Astrocyte of the hippocampus (primary cell): ENCODE measurements at places on chromosomes 4 and X.

DNA sequence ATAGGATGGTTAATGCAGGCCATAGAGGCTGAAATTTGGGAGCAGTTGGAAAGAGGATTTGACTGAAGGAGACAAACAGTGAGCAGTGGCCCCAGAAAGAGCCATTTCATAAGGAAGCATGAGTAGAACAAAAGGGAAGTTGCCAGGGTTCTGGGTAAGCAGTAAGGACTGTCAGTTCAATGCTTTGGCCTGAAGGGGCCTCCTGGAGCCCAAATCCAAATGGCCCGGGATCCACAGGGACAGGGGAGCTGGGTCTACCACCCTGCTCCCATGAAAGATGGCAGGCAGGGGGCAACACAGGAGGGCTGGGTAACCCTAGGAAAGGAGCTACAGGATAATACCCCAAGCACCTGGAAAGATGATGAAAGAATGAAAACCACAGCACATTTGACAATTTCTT lies 4.1 kb upstream of the INTS6L start:
- DNase-seq: no peak

- no peak for DNase-seq
Observed at GRCh38 chr4:7629501-7630254, 194.9 kb upstream of the PSAPL1 start.

- DNase-seq: peak; percentile 43
Observed at GRCh38 chr4:762211-763190, 56.9 kb downstream of the PCGF3 start.

DNA sequence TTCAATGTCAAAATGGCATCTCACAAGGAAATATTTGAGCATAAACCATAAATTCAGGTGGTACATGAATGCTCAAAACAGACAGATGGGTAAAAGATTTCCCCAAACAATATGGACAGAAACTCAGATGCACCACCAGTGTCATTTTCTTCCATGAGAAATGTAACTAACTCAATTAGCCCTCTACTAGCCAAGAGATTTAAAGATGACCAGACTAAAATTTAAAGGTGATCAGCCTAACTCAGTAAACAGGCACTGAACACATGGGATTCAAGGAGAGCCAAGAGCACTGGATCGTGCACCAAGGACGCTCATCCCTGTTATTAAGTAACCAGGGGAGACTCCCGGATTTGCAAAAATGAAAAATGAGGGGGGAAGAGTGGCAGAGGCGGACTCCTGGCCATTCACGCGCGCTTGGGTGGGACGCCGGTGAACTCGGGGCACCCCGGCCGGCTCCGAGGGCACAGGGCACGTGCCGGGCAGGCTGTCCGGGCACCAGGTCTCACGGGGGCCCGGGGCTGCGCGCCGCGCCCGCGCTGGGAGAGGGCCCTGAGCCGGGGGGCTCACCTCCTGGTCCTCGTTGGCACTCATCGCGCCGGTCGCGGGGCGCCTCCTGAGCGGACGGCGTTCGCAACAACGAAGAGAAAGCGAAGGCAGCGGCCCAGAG lies 490 bp downstream of the RWDD4 start:
- peak; percentile 47 for DNase-seq

DNA sequence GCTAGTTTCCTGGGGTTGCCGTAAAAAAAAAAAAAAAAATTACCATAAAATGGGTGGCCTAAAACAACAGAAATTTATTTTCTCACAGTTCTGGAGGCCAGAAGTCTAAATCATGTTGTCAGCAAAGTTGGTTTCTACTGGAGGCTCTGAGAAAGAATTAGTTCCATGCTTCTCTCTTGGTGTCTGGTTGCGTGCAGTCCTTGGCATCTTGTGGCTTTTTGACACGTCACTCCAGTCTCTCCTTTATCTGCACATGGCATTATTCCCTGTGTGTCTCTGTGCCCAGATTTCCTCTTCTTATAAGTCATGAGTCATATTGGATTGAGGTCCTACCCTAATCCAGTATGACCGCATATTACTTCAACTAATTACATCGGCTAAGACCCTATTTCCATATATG lies 38.7 kb downstream of the SPATA4 start:
- DNase-seq: peak; percentile 91

GRCh38 chr4:41285864-41286235 lies 29.1 kb downstream of the UCHL1 start:
- DNase-seq: no peak

GRCh38 chr4:173793937-173794510 lies 264.0 kb upstream of the HAND2 start:
- DNase-seq: no peak

DNA sequence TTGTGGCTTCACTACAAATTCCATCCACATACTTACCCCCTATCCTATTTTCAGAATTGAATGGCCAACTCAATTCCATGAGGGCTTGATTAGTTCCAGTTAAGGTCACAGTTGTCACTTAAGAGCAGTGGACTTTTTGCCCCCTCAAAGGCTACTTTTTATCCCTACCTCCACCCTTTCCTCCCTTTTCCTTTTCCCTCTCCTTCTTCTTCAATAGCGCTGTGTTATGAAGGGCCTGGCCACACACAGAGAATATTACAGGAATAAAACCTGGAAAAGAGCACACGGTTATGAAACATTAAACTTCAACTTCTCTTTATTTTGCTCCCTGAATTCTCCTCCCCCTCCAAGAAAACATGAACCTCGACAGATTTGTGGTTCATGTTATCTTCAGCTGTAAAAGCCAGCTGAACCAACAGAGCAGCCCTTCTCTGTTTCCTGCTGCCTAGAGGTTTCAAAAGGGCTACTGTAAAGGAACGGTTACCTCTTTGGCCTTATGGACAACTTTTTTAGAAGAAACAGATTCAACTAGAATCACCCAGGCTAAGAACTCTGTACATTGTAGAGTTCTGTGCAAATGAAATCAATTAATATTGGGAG lies 87.0 kb upstream of the RPL34 start:
- no peak for DNase-seq

GRCh38 chr4:63580796-63581475 lies 828.3 kb downstream of the TECRL start:
- no peak for DNase-seq

- DNase-seq: peak; percentile 73
Observed at GRCh38 chrX:39196192-39197102, 395.2 kb downstream of the MID1IP1 start.

GRCh38 chr4:108425988-108426387 lies 194.4 kb upstream of the RPL34 start:
- DNase-seq: peak; percentile 85

- no peak for DNase-seq
Observed at GRCh38 chr4:70734971-70735370, 13.2 kb downstream of the RUFY3 start.

- DNase-seq: peak; percentile 62
Observed at GRCh38 chrX:13647709-13648212, 5.2 kb upstream of the TCEANC start.

DNA sequence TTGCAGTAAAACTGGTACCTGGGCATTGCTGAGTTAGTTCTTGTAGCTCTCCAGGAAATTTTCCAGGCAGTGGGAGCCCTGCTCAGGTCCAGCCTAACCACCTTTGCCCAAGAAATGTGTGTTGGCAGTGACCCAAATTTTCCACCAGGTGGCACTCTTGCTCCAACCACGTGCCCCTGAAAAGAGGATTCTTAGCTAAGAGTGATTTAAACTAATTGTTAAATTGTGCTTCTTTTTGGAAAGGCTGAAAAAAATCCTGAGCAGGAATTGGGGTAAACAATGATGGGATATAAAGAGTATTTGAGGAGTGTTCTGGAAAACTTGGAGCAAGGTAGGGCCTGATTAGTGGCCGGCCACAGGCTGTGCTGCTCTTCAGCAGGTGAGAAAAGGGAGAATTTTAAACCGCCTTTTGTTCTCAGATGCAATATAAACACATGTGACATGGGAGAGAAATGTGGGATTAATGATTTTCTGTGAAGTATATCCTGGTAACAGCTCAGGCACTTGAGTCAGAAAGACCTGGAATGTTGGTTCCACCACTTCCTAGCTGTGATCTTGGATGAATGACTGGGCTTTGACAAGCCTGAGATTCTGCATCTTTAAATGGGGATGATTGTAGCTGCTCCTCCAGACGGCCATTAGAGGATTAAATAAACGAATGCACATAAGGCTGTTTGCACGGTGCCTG lies 219.6 kb downstream of the PTTG2 start:
- DNase-seq: peak; percentile 89

GRCh38 chr4:7773401-7774180 lies 166.1 kb downstream of the AFAP1 start:
- DNase-seq: no peak
